ENCODE measurements at places on chromosomes 1 and 21.

- no peak for DNase-seq
Observed at GRCh38 chr1:46479744-46480350, 9.8 kb upstream of the DMBX1 start.

DNA sequence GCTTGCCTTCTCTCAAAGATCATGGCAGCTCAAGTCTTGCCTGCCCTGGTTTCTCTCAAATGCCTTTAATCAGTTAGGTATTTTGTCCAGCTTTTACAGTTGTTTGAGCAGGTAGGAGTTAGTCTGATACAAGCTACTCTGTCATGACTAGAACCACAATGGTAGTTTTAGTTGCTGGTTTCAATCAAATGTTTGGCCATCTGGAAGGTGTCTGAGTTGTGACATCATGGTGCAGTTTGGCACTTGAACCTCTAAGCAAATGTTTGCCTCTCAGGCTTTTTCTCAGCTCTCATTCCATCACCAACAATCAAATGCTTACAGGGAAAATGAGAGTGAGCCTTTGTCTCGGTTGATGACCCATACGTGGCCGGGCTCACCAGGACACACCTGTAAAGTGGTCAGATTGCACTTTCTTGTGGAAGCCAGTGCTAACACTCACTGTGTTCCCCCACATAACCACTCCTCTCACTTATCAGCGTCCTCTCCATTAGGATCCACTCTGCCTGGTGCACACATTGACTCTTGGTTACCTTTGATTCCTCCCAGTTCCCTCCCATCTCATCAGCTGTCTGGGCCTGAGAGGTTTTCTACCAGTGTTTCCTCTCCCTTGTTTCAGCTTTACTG lies 67.5 kb downstream of the CCDC185 start:
- no peak for DNase-seq

- DNase-seq, result no peak
Observed at GRCh38 chr1:28249013-28249865, 10.1 kb upstream of the SESN2 start.

- DNase-seq, result no peak
Observed at GRCh38 chr1:7712731-7713323, 58.3 kb upstream of the VAMP3 start.

- DNase-seq, result no peak
Observed at GRCh38 chr1:161702250-161702649, 4.8 kb upstream of the FCRLA start.

DNA sequence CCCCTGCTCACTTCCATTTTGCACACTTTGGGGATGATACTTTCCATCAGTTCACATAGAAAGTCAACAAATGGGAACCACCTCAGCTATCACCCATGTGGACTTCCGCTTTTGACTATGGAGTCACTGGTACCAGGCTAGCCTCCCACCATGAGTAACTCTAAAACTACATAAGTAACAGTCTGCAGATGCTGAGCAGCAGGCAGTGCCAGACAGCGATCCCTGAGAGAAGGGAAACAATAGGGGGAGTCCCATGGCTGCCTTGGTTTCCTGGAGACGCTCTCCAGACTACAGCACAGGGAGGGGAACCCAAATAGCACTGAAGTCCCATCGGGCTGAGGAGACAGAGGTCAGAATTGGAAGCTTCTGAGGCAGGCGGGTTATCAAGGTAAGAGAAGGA lies 2.8 kb upstream of the TFF2 start:
- no peak for DNase-seq

DNA sequence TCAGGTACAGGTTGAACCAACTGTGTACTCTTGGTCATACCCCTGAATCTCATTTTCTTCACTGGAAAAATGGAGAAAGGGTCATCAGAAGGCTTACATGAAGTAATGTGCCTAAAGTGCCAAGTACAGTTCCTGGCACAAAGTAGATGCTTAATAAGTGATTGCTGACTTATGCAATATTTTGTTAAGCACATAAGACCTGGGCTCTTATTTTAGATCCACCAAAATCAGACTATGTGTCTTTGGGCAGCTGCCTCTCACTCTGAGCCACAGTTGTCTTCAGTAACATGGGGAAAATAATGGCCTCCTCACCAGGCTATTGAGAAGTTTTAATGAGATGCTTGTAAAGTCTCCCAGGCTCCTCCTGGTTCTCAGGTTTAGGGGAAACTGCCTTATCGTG lies 74.3 kb upstream of the TRABD2B start:
- no peak for DNase-seq

GRCh38 chr1:115179397-115180079 lies 90.2 kb upstream of the TSPAN2 start:
- DNase-seq, result no peak

DNA sequence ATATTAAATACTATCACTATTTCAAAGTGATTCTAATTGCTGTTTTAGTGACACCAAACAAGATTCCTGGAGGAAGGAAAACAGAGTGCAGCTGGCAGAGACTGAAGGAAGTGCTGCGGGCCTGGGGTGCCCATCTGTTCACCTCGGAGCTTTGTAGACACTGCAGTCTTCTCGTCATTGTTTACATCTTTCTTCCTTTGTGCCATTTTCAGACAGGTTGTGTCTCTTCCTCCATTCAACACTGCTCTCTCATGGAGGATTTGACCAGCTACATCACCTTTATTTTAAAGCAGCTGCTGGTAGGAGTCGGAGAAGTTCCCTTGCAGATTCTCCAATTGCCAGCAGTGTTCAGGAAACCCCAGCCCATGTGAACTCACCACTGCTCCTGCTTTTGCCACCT lies 37.3 kb downstream of the ABCA4 start:
- no peak for DNase-seq

- no peak for DNase-seq
Observed at GRCh38 chr1:15353839-15354579, 55.7 kb upstream of the EFHD2 start.

GRCh38 chr1:9289090-9289534 lies 3.6 kb upstream of the SPSB1 start:
- DNase-seq, result no peak

DNA sequence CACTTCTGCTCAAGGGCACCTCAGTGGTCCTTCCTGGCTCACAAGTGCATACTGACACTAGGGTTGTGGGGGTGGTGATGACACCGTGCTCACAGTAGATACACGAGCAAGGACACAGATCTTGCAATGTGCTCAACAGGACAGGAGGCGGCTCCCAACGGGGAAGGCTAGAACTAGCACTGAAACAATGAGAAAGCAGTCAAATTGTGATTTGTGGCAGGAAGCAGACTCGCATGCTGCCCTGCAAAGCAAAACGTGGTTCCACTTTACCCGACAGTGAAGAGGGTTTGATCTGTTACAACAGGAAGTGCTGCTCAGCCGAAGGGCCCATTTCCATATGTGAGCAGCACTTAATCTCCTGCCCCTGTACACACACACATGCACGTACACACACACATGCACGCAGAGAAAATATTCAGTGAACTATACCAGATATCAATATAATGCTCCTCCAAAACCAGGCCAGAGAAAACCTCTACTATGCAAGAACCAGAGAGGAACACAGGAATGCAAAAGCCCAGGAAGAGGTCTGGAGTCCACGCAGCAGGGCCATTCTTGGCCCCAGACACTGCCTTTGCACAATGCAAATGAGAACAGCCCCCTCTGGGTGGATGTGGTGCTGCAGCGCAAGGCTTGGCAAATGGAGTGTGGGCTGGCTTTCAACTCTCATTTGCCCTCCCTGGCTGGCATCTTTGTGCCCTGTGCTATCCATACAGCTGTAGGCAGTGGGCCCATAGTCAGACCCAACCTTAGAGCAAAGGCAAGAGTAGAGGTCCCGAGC lies 47.1 kb downstream of the KANK4 start:
- DNase-seq, result no peak

DNA sequence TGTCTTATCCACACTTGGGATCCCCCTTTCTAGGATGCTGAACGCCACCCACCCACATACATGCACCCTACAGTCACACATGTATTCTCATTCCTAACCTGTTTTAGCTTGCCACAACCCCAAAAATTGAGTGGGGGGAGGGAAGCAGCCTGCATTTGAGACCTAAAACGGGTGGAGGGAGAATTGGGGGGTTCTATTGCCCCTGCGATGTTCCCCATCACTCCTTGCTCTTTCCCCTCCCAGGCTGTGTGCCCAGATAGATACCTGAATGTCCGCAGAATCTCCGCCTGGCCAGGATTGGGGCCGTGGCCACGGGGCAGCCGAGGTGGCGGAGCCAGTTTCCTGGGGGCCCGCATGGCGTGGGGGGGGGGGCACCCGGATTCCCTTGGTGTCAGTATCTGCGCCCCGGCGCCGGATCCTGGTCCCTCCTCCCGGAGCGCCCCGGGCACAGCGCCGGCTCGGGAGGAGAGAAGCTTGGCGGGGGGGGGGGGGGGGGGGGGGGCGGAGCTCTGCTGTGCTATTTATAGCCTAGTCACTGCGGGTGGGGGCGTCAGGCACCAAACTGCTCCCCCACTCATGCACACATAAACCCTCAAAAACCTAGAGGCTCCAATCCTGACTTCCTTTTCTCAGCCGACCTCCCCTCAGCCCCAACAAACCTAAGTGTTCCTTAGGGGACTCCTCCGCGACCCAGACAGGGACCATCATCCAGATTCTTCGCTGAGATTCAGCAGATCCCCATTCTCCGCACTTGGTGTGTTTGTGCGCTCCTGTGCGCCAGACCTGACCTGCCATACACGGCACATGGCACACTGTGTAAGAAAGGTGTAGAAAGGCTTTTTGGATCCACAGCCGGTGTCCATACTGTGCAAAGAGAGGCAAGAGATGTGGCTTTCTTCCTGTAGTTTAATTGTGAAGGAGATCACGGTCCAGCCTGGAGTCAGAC lies 1.9 kb downstream of the ANKRD34A start:
- no peak for DNase-seq

GRCh38 chr21:46193829-46194373 lies 9.6 kb upstream of the SPATC1L start:
- DNase-seq, result no peak

DNA sequence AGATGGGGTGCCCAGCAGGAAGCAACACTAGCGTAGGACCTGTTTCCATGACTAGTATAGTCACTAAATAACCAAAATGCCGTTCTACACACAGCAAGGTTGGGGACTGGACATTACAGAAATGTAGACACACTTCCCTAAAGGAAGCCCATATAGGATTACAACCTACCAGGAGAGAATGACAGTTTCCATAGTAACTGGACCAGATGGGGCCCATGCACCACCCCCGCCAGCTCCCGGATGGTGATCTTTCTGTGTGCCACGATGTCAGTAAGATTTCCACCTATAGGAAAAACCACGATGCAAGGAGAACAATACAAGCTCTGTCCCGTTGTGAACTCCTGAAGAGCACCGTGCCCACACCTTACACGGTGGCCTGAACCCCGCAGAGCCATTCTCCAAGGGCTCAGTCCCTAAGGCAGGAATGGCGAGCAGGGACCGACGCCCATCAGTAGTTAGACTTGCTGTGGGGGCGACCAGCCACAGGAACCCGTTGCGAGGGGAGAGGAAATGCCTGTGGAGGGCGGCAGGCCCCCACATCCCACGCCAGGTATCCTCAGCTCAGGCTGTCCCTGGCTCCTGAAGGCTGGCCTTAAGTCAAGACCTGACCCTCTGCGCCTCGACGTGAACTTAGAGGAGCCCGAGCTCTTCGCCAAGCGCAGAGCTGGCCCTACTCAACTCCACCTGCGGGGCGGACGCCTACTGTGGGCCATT lies 13.6 kb upstream of the CEP85 start:
- no peak for DNase-seq

GRCh38 chr1:9292361-9293240 lies at the start of gene SPSB1:
Gene SPSB1 (plus strand): TSS chr1:9292894. CDS start chr1:9355892, 62,998 bp downstream.
- no peak for DNase-seq

DNA sequence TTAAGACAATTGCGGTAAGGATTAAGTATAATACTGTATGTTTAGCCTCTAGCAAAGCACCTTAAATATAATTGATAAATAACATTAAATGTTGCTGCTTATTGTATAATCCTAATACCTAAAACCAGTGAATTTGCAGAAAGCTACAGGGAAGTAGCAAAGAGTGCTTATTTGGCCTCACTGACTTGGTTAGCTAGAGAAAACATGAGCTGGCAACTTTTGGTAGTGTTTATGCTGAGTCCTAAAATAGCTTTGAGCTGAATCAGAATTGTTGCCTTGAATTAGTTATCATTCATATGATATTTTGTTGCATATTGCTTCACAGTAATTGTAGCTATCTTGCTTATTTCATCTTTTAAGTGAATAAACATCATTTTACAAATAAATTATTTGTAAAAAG lies 3.5 kb downstream of the TRIM67 start:
- DNase-seq, result no peak

GRCh38 chr1:53517821-53518352 lies 58.7 kb downstream of the DMRTB1 start:
- no peak for DNase-seq

DNA sequence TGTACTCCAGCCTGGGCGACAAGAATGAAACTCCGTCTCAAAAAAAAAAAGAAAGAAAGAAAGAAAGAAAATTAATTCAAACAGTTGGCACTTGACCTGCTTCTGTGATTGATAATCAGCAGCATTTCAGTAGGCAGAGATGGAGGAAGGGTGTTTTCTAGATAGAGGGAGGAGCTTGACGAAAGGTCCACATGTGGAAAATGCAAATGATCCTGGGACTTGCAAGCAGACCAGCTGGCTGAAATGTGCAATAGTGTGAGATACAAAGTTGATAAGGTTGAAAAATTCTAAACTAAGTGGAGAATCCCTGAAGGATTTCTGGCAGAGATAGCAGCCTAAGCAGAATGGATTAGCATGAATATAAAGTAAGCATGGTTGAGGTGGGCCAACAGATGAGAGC lies 4.2 kb downstream of the ELAPOR1 start:
- no peak for DNase-seq

GRCh38 chr1:183685112-183685713 lies 32.1 kb upstream of the APOBEC4 start:
- no peak for DNase-seq

- no peak for DNase-seq
Observed at GRCh38 chr1:32893198-32894018, 7.1 kb downstream of the HPCA start.

DNA sequence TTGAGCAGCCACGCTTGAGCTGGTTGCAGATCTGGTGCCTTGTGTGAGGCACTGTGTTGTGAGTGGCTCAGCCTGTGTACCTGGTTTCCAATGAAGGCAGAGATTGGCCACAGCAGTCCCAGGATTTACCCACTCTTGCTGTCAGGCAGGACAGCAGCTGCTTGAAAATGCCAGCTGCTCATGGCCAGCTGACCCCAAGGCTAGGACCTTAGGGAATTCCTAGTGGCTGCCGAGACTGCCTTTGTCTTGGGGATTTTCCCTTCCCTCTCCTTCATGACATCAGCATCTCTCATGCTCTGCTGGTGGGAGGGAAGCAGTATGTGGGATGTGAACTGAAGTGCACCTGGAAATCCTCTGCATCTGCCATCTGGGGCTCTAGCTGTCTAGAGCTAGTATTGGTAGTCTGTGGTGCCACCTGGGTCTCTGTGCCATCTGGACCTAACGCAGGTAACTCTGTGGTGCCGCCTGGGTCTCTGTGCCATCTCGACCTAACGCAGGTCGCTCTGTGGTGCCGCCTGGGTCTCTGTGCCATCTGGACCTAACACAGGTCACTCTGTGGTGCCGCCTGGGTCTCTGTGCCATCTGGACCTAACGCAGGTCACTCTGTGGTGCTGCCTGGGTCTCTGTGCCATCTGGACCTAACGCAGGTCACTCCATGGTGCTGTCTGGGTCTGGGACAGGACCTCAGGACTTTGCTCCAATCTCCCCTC lies 3.8 kb upstream of the LRRC47 start:
- DNase-seq, result no peak
